Smooth muscle cell of the pulmonary artery (primary cell): ENCODE measurements at places on chromosomes 7 and 10. TPM values are rescaled to one million over a fixed set of nuclear protein-coding genes. Genes with fewer than 3 reads are reported as not detected.

Gene DCLRE1A
- total RNA-seq = 6.1 and 6.5 TPM in 2 replicates

Gene TMEM26
- 0.40 and 2.0 TPM in 2 replicates for total RNA-seq

Gene LRRC18
- not detected in 2 replicates for total RNA-seq

Gene PAX4
- not detected in 2 replicates for total RNA-seq

Gene BCL7B
- total RNA-seq = 24.0 and 24.9 TPM in 2 replicates

Gene VOPP1
- 100 and 132 TPM in 2 replicates for total RNA-seq

Gene ZNF775
- total RNA-seq = 4.0 and 5.7 TPM in 2 replicates

Gene VENTX
- not detected in 2 replicates for total RNA-seq

Gene ZNF804B
- not detected in 2 replicates for total RNA-seq

Gene PTPRE
- total RNA-seq = 4.8 and 14.5 TPM in 2 replicates

Gene BTBD16
- 0.13 TPM in 1 of 2 replicates, not detected in the other for total RNA-seq

Gene KLLN
- 0.46 and 0.52 TPM in 2 replicates for total RNA-seq

Gene INPP5F
- total RNA-seq = 29.8 and 32.0 TPM in 2 replicates

Gene ADAM8
- total RNA-seq = 1.5 and 2.7 TPM in 2 replicates

Gene IDI2
- total RNA-seq = not detected in 2 replicates

Gene TRRAP
- total RNA-seq = 33.9 and 37.9 TPM in 2 replicates

Gene SLC13A1
- not detected in 2 replicates for total RNA-seq

Gene TRIM56
- total RNA-seq = 31.9 and 43.8 TPM in 2 replicates

Gene DRGX
- total RNA-seq = not detected in 2 replicates

Gene PRSS2
- not detected in 2 replicates for total RNA-seq

Gene TMEM196
- total RNA-seq = not detected in 2 replicates

Gene IFIT1
- 4.4 and 22.2 TPM in 2 replicates for total RNA-seq

Gene TAS2R41
- not detected in 2 replicates for total RNA-seq

Gene TEX36
- not detected in 2 replicates for total RNA-seq

Gene EBLN1
- total RNA-seq = not detected in 2 replicates

Gene MOGAT3
- total RNA-seq = not detected in 2 replicates

Gene COL26A1
- total RNA-seq = not detected in 2 replicates
